ENCODE measurements at places on chromosomes 2 and 18.

GRCh38 chr2:72985891-72986683 is 68.8 kb downstream of the EMX1 start:
- DNase-seq = no peak

GRCh38 chr2:152376968-152377367 is 42.0 kb downstream of the FMNL2 start:
- DNase-seq = no peak

DNA sequence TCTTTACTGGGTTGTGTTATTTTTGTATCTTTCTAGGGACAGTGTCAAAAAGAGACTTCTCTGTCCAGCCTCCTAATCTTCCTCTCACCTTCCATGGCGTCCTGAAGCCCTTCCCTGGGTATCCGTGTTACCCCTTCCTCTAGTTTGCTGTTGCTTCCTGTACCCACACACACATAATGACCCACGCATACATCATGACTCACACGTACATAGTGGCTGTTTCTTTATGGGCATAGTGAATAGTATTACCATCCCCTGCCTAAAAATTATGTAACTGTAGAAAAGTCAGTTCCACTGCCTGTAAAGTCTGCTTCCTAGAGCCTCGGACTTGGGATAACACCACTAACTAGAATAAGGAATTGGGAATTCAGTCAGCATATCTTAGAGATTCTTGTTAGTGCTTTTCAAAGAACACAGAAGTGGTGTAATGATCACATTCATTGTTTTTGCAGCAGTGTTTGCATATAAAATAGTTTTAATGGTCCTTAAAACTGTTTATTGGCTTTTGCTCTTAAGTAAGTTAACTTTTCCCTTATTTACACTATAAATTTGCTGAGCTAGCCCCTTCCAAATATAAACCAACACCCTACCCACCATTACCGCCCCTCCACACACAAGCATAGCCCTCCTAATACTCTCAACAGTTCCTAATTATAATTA is 308.4 kb upstream of the RAB12 start:
- DNase-seq = no peak

GRCh38 chr2:79660557-79660956 is 147.7 kb downstream of the CTNNA2 start:
- DNase-seq = no peak

DNA sequence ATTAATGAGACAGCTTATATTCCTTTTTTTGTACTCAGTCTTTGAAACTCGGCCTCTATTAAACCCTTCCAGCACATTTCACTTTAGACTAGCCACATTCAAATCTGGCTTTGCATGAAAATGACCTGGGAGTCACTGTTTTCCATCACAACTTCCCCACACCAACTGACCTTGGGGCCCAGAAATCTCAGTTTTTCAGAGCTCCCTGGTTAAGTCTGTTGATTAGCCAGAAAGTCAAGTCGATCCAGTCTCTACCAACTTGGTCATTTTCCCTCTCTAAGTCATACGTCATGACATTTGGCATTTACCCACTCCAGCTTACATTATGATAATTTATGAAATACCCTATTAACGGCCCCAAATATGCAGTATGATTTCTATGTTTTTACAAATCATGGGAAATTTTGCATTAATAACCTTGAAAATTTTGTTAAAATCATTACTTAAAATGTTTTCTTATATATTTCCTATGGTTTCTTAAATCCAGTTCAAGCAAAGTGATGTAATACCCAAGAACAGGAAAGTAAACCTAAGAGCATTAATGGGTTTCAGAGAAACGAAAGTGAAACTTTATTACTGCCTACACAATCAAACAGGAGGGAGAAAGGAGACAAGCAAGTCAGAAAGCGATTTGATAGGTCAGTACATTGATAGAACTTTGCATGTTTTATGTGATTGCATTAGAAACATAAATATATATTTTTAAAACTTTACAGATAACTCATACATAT is 77.1 kb downstream of the SPATS2L start:
- DNase-seq = no peak

DNA sequence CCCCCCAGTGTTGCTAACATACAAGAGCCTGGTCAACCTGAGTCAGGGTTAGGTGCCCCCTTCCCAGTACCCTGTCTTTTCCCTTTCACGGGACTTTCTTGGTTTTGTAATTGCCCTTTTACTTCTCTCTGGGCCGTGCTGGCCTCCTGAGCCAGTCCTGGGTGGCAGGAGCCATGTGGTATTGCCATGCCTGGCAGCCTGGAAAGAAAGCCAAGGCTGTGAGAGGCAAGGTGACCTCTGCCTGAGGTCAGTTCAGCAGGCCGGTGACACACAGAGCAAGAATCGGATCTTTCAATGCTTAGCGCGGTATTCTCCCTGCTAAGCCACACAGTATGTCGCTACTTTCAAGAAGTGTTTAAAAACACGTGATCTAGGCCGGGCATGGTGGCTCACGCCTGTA is 52.3 kb downstream of the C18orf63 start:
- DNase-seq = no peak

DNA sequence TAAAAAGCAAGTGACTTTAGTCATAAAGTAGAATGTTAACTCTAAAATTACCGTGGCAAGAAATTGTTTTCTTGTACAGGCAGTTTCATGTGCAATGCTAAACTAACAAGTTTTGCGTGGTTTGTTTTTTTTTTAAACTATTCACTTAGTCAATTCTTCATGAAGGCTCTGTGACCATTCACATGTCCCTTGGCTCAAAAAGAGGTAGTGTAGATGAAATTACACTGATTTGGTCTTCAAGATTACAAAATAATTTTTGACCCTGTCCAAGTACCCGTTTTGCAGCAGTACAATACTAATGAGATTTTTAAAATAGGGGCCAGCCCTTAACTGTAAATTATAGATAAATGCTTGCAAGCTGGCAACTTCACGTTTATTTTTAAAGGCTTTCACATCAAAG is 1.3 kb downstream of the TMEM131 start:
- no peak for DNase-seq

DNA sequence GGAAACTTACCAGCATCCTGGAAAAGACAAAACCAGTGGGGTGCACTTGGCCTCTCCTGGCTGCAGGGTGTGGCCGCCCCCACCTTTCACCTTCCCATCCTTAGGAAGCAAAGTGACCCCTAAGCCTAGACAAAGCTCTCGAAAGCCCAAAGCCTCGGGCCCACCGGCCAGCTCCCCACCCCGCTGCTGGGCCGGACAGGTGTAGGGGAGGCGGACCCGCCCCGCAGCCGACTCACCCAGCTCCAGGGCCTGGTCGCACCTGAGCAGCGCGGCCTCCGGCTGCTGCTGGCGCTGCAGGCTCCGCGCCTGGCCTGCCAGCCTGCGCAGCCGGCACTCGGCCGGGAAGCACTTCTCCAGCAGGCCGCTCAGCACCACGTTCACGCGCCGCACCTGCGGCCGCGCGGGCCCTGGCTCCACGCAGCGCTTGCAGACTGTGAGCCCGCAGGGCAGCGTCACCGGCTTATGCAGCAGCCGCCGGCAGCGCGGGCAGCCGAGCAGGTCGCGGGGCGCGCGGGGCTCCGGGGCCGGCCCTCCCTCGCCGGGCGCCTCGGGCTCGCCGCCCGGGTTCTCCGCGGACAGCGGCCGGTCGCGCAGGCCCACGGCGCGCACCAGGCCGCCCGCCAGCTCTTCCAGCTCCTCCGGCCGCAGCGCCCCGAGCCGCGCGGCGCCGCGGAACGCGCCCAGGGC is 979 bp downstream of the LONRF2 start:
- DNase-seq = no peak

DNA sequence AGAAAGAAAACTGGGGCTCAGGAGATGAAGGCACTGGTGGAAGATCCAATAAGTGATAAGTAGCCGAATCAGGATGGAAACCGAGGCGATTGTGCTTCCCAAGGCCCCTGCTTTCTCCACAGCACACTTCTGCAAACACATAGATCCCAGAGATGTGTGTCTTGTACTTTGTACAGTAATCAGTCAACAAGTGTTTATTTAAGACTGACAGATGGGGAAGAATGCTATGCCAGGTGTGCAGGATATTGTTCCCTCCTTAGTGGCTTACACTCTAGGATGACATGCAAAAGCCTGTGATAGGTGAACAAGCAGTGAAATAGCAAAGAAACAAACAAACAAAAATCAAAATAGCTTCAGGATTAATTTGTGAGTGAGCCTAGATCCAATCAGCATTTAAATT is 116.6 kb downstream of the ACTR3 start:
- no peak for DNase-seq

- no peak for DNase-seq
Observed at GRCh38 chr2:72115110-72116080, 32.3 kb downstream of the CYP26B1 start.

DNA sequence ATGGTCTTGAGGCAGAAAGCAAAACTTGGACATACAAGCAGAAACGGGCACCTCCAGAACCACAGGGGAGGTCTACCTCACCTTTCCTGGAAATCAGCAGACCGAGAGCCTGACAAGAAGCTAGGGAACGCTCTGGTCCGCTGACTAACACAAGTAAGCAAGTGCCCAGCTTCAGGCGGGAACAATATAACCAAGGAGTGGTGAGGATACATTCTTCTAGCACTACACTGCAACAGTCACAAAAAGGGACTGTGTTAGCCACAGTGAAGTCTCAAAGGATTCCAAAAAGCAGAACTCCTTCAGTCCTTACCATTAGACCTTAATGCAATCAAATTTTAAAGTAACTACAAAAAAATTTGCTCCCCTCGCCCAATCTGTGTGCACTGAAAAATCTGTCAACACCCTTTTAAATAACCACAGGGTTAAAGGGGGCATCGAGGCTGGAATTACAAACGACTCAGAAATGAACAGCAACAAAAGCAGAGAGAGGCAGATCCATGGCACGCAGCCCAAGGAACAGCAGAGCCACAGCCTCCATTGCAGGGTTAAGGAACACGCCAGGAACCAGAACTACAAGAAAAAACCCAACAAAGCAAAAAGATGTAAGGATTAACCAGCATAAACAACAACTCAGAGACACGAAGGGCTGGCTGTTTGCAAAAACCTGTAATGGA is 7.1 kb downstream of the THAP4 start:
- DNase-seq = no peak

GRCh38 chr2:219542931-219543595 is 546 bp downstream of the CHPF start:
- no peak for DNase-seq

- no peak for DNase-seq
Observed at GRCh38 chr18:43757273-43757672, 480.0 kb upstream of the SYT4 start.

DNA sequence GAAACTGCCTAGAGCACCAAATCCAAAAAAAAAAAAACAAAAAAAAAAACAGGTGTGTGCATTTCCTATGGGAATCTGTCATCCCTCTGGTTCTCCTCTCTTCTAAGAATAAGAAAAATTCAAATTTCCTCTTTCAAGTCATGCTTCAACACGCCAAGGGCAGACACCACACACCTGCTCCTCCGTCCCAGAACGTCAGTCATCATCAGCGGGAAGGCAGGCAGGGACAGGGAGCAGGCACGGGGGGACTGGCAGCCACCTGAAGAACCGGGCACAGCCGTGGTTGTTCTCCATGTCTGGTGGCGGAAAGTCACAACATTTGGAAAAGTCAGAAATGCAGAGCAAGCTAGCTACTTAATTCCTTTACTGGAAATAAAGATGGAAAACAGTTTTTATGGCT is 214.8 kb downstream of the IKZF2 start:
- DNase-seq = no peak

DNA sequence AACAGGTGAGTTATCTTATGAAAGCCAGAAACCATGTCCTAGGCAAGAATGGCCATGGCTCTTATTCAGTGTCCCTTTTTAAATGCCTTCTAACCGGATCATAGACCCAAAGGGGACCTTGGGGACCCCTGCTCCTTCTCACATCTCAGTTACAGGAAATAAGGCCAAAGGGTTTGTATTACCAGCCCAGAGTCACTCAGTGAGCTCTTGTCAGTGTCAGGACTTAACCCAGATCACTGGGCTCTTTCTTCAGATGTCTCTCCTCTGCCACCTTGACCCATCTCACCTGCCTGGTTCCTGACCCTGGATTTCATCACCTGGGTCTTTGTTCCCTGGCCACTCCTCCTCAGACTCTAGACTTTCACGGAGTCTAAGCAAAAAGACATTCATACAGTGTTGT is 556.7 kb downstream of the CMPK2 start:
- DNase-seq = no peak

DNA sequence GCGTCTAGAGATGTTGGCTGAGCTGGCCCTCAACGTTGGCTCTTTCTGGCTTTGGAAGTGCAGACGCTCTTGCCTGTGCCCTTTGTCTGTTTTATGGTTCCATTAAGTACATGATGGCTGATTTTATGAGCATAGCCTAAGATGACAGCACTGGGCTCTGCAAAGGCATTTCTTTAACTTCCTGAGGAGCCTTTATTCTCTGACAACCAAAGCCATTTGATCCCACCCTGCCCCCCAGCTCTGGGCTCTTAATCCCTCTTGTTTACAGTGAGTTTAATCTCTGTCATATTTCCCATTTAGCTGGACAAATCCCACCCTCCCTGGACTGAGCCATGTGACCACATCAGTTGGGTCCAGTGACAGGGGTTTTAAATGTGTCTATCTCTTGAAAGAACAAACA is 195.9 kb downstream of the ACKR3 start:
- no peak for DNase-seq

DNA sequence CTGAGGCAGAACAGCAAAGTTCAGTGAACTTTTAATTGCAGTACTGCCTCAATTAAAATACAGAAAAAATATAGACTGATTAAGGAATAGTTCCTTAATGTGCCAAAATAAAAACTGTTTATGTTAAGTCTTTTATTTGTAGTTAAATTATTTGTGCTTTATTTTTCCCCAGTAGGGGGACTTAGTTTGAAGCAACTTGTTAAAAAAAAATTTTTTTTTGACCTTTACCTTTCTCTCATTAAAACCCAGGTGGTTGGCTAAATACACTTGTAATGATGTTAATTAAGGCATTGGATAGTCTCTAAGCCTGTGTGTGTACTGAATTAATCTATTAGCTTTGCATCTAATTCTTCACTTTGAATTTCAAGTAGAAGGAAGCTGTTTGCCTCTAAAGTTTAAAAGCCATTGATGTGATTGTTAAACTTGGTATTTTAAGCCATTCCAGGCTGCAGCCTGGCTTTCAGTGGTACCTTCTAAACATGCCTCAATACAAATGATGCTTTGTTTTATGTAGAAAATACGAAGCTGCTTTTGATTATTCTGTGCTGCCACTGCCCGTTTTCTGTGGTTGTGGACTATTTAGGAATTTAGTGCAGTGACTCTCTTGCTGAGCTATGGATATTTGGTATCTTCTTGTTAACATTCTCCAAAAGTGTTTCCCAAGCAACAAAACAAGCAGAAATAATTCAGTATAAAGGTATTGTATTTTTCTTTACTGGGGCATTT is 102.9 kb downstream of the TANC1 start:
- no peak for DNase-seq

GRCh38 chr2:109726379-109727270 is 67.5 kb upstream of the RGPD5 start:
- DNase-seq = no peak

- no peak for DNase-seq
Observed at GRCh38 chr18:8938817-8939216, 163.7 kb upstream of the NDUFV2 start.

All from stimulated activated CD4-positive, alpha-beta T cell treated with anti-CD3 and anti-CD28 coated beads, Interleukin-1b, Interleukin-23, amount 100 ng/mL, for 1 hour (primary cell).